ENCODE measurements at places on chromosomes 11 and 22.

DNA sequence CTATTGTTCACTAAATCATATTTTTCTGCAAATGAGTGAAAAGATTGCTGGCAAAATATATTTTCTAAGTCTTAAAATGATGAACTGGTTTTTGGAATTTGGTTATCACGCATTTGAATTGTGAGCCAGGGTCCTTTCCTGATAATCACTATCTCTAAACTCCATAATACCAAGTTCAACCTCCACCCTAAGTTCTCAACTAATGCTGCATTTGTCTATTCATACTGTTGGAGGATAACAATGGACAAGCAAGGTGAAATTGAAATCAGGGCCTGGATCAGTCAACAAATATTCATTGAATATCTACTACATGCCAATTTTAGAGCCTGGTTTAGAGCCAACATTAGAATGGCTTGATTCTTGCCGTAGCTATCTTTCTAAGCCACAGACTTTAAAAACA, 4.7 kb upstream of the PCF11 start:
- DNase-seq: no peak

DNA sequence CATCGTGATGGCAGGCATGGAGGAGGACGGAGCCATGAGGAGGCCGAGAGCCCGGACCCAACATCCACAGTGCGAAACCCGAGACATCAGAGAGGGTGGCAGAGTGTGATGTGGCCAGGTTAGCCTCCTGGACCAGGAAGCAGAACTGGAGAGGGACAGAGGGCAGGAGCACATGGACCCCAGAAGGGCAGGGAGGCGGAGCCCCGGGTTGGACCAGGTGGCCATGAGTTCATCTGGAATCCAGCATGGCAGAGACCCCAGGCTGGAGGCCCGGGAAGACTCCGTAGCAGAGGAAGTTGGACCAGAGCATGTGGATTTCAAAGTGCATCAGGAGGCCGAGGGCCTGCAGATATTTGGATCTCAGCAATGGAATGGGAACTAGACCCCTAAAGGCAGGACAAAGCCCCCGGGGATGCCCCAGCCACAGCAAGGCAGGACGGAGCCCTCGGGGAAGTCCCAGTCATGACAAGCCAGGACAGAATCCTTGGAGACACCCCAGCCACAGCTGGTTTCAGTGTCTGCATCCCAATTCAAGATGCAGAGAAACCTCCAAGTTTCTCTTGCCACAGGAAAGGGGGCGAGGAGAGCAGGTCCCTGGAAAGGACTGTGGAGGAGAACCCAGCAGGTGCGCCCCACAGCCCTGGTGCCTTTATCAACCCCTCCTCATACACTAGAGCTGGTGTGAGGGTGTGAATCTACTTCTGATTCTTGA, 1393.4 kb downstream of the BRD1 start:
- no peak for DNase-seq

- no peak for DNase-seq
Measured at GRCh38 chr11:1745701-1746320, 4.6 kb downstream of the IFITM10 start.

DNA sequence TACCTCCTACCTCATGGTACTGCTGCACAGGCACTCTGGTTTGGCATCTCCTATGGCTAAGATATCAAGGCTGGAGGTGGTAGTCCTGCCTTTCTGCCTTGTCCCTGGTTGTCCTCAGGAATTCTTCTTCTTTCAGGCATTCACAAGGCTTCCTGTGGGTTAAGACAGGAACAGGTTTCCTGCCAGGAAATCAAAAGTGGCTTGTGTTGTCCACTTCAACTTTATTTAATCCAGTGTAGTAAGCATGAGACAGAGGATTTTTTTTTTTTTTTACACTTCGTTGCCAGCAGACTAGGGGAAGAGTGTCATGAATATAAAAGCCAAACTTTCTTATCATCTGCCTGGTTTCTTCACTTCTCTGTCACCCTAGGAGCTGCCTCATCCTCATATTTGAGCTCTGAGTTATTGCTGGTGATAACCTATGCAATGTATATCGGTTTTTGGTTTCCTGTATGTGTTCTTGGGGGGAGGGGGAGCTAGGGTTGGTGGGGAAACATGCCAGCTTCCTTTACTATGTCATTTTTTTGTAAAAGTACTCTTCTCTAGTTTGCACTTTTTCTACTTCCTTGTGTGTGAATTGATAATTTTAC, 50.2 kb downstream of the XKR3 start:
- DNase-seq: no peak

DNA sequence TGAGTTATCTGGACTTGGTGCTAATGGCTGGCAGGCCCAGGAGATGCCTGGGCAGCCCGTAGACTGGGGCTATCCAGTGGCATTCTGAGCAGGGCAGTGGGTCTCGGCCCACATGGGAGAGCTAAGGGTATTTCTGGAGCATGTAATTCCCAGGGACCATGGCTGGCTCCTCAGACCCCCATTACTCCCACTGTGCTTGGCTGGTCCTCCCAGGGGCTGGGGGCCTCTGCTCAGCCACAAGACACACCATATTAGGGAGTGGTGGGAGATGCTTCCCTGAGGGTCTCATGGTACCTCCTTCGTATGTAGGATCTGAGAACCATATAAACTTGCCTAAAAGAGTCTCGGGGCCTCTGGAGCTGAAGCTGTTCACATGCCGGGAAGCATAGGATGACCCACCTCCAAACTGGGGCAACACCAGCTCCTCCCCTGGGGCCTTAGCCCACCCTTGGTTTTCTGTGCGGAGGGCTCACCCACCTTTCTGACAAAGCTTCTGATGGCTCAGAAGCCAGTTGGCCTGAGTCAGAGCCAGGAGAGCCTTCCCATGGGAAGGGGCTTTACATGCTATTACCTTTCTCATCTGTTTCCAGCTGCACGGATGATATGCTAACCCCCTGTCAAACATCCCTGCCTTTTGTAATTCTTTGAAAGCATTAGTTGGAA, 9.5 kb upstream of the FTH1 start:
- no peak for DNase-seq

- no peak for DNase-seq
Measured at GRCh38 chr22:22681221-22681739, 36.9 kb downstream of the GGTLC2 start.

GRCh38 chr11:95254716-95255115, 23.7 kb upstream of the SESN3 start:
- DNase-seq: no peak

GRCh38 chr11:2166091-2166851, 5.3 kb upstream of the INS start:
- DNase-seq: no peak

DNA sequence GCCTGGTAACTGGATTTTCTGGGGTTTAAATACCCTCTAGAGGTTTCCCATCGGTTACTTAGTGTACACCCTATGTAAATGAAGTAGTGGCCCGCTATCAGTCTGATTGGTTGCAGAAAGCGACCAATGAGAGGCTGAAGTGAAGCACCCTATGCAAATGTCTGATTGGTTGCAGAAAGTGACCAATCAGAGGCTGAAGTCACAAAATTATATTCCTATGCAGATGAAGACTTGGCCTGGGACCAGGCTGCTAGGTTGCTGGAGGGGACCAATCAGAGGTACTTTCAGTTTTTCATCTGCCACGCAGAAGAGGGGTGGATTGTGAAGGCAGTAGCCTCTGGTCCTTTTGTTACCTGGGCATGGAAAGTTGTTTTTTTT, 134.8 kb downstream of the TBC1D22A start:
- DNase-seq: no peak

- no peak for DNase-seq
Measured at GRCh38 chr22:37212174-37212906, at the start of gene SSTR3. Gene SSTR3, minus strand, starts transcription at chr22:37212477. Its CDS starts 4,674 bp downstream, at chr22:37207803.

- no peak for DNase-seq
Measured at GRCh38 chr11:119319700-119320239, 2.8 kb upstream of the MCAM start.

DNA sequence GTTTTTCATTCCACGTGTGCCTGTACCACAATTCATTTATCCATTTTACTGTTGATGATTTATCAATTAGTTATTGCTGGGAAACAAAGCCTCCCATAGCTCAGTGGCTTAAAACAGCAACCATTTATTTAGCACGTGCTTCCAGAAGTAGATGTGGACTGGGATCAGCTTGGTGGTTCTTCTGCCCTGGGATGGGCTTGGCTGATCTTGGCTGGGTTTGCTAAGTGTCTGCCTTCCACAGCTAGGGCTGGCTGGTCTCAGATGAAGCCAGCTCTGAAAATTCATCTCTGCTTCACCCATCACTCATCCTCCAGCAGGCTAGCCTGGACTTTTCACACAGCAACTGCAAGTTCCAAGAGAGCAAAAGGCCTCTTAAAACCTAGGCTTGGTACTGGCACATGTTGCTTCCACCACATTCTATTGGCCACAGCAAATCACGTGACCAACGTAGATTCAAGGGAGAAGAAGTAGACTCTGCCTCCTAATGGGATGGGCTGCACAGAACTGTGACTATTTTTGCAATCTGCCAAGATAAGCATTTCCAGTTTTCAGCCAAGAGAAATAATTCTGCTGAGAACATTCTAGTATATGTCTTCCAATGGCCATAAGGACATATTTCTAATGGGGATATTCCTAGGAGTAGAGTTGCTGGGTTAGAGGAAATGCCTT, 124.9 kb downstream of the MN1 start:
- DNase-seq: no peak

- no peak for DNase-seq
Measured at GRCh38 chr11:15745266-15745665, 611.1 kb downstream of the SOX6 start.

DNA sequence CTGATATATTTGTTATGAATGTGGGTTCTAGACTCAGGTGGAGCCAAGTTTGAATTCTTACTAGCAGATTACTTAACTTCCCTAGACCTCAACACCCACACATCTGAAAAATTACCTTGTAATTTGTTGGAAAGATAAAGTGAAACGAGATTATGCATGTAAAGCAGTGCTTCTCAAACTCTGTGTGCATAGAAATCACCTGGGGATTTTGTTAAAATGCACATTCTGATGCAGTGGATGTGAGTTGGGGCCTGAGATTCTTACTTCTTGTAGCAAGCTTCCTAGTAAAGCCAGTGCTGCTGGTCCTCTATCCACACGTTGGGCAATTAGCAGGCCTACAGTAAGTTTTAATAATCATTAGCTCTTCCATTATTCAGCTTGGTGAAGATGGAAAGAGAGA, 15.1 kb upstream of the CEP295 start:
- no peak for DNase-seq

- DNase-seq: no peak
Measured at GRCh38 chr11:725624-726202, 19.7 kb downstream of the EPS8L2 start.

GRCh38 chr11:16027621-16028020, 328.7 kb downstream of the SOX6 start:
- no peak for DNase-seq

GRCh38 chr11:65069217-65069616, 10.9 kb upstream of the NAALADL1 start:
- DNase-seq: no peak

DNA sequence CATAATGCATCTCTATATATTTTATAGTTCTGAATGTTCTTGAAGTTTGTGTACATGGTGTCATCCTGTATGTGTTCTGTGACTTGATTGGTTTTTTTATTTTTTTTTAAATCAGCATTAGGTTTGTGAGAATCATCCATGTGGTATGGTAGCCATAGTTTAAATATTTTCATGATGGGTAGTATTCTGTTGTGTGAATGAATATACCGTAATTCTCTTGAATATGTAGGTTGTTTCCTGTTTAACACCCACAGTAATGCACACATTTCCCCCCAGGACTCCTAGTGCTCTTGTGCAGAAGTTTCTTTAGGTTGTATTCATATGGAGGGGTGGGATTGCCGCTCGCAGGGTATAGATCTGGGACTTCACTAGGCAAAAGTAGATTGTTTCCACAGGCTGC, 2.0 kb downstream of the PACS1 start:
- no peak for DNase-seq

GRCh38 chr11:86524620-86525352, 147.6 kb downstream of the ME3 start:
- DNase-seq: no peak

GRCh38 chr22:27866135-27867084, 52.6 kb downstream of the PITPNB start:
- DNase-seq: no peak

GRCh38 chr11:9028581-9028980, 24.8 kb upstream of the NRIP3 start:
- DNase-seq: no peak

- DNase-seq: no peak
Measured at GRCh38 chr11:128696941-128697340, 3.1 kb downstream of the FLI1 start.

DNA sequence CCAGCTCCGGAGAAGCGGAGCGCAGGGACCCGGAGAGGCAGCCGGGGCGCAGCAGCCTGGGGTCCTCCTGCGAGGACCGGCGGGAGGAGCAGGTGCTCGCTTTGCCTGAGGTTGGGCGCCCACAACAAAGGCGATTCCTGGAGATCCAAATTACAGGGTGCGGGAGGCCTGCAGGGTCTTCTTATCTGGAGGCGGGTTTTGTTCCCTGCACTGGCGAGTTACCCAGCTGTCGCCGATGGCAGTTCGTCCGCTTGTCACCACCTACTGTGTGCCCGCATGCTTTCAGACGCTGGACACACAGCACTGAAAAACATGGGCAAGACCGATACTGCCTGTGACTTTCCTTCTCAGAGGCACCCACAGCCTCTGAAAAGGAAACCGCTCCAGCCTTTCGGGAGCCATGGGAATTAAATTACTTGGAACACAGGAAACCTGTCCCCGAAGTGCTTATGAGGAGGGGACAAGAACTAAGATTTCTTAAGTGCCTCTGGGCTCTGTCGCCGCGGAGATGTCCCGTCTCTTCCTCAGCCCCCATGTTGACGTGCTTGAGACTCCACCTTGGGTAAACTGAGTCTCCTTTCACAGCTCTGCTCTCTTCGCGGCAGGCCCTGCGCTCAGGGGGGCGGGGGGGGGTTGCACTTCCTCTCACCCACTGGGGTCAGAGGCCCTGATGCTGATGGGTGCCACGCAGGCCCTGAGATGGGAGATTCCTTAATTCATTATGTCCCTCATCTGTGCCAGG, 1.3 kb upstream of the ZFTA start:
- no peak for DNase-seq

DNA sequence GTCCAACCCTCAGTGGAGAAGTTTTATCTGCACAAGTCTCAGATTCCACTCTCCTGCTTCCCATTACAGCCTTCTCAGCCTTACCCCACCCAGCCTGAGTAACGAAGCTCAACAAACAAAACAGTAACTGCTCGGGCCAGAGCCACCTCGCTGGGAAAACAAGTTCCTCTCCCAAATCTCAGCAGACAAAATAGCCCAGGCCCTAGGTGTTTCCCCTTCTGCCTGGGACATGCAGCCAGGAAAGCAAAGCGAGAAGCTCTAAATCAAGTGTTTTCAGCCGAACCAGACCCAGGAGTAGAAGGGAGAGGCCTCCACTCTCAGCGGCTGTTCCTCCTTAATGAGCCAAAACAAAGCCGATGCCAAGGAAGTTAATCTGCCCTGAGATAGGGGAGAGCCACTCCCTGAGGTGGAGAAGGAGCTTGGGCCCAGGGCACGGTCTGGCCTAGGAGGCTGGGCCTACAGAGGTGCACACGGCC, 44.0 kb downstream of the LIF start:
- DNase-seq: no peak

DNA sequence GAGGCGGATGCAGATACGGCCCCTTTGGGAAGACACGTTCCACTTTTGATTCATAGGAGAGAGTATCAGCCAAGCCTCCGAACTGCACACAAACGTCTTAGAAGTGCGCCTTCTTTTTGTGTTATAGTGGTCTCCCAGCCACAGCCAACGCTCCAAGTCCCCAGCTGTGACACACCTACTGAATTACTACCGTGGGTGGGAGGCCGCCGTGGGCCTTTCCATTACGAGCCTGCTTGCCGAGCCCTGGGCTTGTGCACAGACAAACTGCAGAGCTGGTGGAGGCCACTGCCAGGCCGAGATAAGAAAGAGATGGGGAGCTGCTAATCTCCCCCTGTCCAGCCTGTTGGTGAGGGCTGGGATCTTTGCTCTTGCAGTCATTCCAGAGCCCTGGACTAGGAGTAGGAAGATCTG, 761 bp downstream of the HMBS start:
- no peak for DNase-seq

Measured in glomerular endothelial cell (primary cell).